ENCODE measurements at places on chromosomes 13 and 19. TPM values are rescaled to one million over a fixed set of nuclear protein-coding genes. Genes with fewer than 3 reads are reported as not detected.

Gene CEACAM1
- 0.69 TPM for total RNA-seq

Gene ICAM4
- not detected for total RNA-seq

Gene ZBTB32
- not detected for total RNA-seq

Gene ATP4B
- not detected for total RNA-seq

Gene PEAK3
- total RNA-seq, result not detected

Gene SLAIN1
- total RNA-seq, result 46.3 TPM

Gene PSPN
- total RNA-seq, result 4.3 TPM

Gene ZNF266
- 35.4 TPM for total RNA-seq

Gene COMP
- total RNA-seq, result 0.24 TPM

Gene NLRP4
- total RNA-seq, result not detected

Gene KLK4
- not detected for total RNA-seq

All from progenitor cell of endocrine pancreas (in vitro differentiated cells).